Cardiac muscle cell (in vitro differentiated cells and primary cell): ENCODE measurements at places on chromosomes 3 and 15. TPM values are rescaled to one million over a fixed set of nuclear protein-coding genes. Genes with fewer than 3 reads are reported as not detected.
A peak's percentile ranks its signal among the peaks of the same experiment; 100 is the strongest.

- DNase-seq: peak; percentile 14
Observed at GRCh38 chr3:141915766-141916165, 39.3 kb downstream of the ATP1B3 start.

DNA sequence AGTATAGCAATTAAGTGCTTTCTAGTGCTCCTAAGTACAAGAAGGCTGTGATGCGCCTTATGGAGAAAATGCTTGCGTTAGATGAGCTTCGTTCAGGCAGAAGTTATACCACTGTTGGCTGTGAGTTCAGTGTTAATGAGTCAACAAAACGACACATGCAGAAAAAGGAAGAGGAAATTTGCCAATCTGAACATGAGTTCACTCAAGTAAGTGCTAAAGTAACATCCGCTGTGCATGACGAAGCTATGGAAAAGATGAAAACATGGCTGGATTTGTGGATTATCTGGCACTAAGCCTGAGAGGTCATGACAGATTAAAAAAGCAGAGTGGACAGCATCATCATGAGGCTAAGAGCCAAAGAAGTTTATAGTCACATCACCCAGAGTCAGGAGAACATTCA lies 36.9 kb downstream of the SH3BP5 start:
- DNase-seq: peak; percentile 95

GRCh38 chr3:58005669-58006068 lies 2.6 kb upstream of the FLNB start:
- DNase-seq: no peak

- DNase-seq: no peak
Observed at GRCh38 chr15:27468151-27468591, 497.2 kb downstream of the GABRG3 start.

GRCh38 chr3:17771177-17772017 lies 29.0 kb upstream of the TBC1D5 start:
- DNase-seq: no peak

GRCh38 chr15:26729030-26729429 lies 43.8 kb downstream of the GABRB3 start:
- no peak for DNase-seq

DNA sequence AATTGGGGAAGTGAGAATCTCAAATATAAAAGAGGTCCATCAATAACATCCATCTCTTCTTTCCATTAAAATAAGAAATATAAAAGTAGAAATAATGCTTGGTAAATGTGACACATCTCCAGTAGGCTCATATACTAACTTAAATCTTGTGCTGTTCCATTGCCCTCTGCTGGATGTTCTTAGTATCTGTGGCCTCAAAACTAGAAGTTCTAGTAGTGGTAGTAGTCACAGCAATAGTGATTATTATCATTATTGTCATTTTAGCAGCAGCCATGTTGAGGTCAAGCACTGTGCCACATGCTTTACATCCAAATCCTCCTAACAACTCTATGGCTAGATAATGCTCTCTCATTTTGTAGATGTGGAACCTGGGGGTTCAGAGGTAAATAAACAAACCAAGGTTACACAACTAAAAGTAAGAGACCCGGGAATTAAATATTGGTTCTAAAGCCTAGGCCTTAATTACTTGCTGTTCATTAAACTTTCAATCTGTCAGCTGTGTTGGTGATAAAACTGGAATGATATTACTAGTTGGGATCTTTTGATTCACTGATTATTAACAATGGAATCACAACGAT lies 20.2 kb upstream of the BTLA start:
- DNase-seq: peak; percentile 88

GRCh38 chr3:172513488-172513887 lies 9.7 kb downstream of the TNFSF10 start:
- no peak for DNase-seq

DNA sequence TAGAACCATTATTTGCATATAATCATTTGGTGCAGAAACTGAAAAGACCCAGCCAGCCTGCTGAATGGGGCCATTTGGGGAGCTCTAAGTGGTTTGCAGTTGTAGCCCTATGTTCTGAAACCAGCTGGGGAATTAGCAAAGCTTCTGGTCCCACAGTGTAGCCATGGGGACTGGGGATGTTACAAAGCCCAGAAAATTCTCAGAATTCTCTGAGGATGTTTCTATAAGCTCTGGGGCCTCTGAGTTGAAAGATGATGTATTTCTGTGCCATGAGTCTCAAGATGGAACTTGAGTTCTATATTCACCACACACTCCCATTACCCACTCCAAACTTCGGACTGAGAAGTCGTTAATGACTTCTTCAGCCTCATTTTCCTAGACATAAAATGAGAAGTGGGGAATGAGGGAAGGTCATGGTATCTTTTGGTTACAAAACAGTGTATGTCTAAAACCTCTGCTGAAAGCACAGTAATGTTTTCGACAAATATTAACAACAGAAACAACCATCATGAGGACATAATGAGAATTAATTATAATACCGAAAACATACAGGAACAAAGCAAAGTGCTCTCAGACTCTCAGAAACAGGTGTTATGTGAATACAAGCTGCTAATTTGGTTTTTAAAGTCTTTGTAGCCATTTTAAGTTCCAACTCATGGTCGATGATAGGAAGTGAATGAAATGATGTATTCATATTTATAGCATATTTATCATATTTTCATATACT lies 89.4 kb downstream of the RFTN1 start:
- DNase-seq: no peak

- DNase-seq: no peak
Observed at GRCh38 chr3:143471705-143472104, 352.1 kb downstream of the CHST2 start.

- no peak for DNase-seq
Observed at GRCh38 chr3:71195492-71195891, 388.0 kb downstream of the FOXP1 start.

- DNase-seq: peak; percentile 2
Observed at GRCh38 chr15:34154725-34155204, 52.9 kb downstream of the PGBD4 start.

- peak; percentile 72 for DNase-seq
Observed at GRCh38 chr3:53254509-53255422, 1.1 kb downstream of the TKT start.

DNA sequence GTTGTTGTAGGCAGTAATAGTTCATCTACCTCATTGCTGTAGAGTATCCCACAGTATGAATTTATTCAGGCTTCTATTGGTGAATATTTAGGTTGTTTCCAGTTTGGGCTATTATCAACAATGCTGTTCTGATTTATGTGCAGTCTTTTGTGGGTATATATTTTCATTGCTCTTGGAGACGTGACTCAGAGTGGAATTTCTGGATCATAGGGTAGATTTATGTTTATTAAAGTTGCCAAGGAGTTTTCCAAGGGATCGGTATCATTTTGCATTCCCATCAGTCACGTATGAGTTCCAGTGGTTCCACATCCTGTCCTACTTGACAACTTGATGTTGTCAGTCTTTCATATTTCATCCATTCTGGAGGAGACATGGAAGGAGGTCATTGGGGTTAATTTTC lies 8.4 kb upstream of the HRH1 start:
- DNase-seq: peak; percentile 70

DNA sequence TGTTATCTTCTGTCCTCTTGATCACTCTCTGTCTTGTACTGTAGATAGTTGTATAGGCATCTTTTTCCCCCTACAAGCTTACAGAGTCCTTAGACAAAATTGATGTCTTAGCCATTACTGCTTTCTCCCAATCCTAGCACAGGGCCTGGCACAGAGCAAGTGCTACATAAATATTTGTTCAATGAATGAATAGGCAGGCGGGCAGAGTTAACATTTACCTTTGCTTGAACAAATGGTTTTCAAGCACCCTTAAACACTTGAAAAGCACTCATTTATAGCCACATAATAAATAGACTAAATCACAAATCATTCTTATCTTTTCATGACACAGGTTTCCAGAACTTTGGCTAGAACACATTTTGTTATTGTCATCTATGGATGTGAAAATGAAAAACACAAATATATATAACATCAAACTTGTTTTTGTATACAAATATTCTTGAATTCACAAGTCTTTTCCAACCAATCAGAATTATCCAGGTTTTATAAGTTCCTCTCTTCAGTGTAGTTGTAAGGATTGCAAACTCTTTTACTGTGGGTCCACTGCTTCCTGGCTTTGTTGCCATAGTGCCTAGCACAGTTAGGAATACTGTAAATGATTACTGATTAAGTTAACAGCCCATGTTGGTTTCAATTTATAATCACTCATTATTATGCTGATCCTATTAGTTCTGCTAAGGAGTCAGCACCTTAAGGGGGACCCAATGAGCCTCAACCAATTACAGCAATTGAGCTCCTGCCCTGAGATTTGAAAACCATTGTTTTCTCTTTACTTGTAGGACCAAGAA lies 61.9 kb downstream of the ISL2 start:
- no peak for DNase-seq

GRCh38 chr15:77029166-77030047 lies 34.5 kb downstream of the PSTPIP1 start:
- DNase-seq: no peak

DNA sequence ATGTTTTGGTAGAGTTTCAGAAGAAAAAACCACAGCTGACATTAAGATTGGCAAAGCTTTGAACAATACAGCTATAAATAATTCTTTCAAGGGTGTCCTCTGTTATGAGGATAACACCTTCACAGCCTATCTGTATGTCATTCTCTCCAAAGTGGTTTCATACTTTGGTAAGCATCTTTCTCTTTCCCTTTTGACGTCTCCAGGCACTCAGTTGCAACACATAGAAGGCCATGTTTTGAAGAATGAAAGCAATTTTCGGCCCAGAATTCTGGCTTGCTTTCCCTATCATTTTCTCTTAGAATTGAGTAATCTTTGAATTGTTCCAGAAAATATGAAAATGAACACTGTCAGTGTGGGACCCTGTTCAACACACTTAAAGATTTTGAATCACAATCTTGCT lies 200.0 kb upstream of the CBLB start:
- DNase-seq: no peak

DNA sequence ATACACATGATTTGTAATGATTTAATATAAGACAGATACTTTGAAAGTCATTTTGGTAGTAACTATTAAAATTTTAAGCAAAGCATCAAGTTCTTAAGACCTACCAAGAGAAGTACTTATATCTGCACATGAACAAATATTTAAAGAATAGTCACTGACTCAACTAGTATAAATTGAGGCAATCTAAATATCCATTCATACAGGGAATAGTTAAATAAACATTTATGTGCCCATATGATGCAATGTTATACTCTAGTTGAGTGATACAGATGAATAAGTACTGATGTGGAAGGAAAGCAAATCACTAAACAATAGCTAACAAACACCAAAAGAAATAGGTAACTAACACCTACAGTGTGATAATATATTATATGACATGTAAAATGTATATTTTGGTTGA lies 527.7 kb downstream of the EPHA3 start:
- no peak for DNase-seq

DNA sequence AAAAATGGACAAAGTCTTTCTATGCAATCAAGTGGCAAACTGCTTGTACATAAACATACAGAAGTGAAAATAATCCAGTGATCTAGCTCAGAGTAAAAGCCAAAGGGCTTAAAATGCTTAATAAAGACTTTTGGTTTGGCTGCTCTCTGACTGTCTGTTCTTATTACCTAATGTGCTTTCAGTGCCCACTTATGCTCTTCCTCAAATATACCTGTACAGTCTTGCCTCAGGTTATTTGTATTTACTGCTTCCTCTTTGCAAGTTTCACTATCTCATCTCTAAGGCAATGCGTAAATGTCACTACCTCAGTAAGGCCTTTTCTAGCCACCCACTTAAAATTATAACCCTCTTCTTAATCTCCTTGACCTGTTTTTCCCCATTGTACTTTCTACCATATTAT lies 171.8 kb downstream of the EPHA6 start:
- DNase-seq: no peak

- peak; percentile 85 for DNase-seq
Observed at GRCh38 chr3:157130467-157131251, 29.3 kb downstream of the CCNL1 start.

Gene ZNF502
- 1.9 and 2.9 TPM in 2 replicates for polyA plus RNA-seq

Gene DUOX1
- polyA plus RNA-seq: 6.2 and 7.0 TPM in 2 replicates

Gene GOLGA8G
- 0.12 TPM in 1 of 2 replicates, not detected in the other for polyA plus RNA-seq

Gene LRTM1
- polyA plus RNA-seq: 0.13 and 0.56 TPM in 2 replicates

Gene BAHD1
- 14.9 and 15.7 TPM in 2 replicates for polyA plus RNA-seq

Gene GTF2A2
- 227 and 274 TPM in 2 replicates for polyA plus RNA-seq

Gene SUSD5
- 4.5 and 11.0 TPM in 2 replicates for polyA plus RNA-seq

Gene DNASE1L3
- polyA plus RNA-seq: 0.51 and 0.94 TPM in 2 replicates

Gene ZNF717
- polyA plus RNA-seq: 8.4 and 9.8 TPM in 2 replicates

Gene GALNT15
- 0.49 and 0.97 TPM in 2 replicates for polyA plus RNA-seq

Gene BSN
- polyA plus RNA-seq: 1.2 and 1.6 TPM in 2 replicates

Gene CRABP1
- 8.7 and 22.9 TPM in 2 replicates for polyA plus RNA-seq
